Esophagus muscularis mucosa (tissue), 4 donors: ENCODE measurements at places on chromosomes 11 and 22. TPM values are rescaled to one million over a fixed set of nuclear protein-coding genes. Genes with fewer than 3 reads are reported as not detected.

DNA sequence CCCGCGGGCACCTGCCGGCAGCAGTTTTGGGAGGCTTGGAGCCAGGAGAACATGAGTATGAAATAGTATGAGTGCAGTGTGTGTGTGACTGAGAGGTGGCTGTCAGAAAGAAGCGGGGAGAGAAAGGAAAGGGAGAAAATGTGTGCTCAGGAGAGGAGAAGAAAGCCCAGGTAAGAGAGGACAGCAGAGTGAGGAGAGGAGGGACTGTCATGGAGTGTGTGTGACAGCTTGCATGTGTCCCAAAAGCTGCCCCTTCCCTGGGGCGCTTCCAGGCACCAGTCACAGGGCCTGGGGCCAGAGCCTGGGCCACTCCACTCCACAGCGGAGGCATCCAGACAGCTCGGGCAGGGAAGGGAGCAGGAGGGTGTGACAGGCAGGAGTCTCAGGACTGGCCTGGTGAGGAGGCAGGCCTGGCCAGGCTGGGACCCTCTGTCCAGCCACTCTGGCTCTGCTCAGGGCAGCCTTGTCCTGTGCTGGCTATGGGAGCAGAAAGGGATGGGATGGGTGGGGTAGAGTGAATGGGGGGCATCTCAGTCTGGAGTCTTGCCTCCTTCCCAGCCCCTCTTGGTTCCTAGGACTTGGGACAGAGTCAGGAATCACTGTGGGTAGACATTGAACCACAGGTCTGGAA is 949 bp downstream of the MMP11 start:
- no peak for DNase-seq

DNA sequence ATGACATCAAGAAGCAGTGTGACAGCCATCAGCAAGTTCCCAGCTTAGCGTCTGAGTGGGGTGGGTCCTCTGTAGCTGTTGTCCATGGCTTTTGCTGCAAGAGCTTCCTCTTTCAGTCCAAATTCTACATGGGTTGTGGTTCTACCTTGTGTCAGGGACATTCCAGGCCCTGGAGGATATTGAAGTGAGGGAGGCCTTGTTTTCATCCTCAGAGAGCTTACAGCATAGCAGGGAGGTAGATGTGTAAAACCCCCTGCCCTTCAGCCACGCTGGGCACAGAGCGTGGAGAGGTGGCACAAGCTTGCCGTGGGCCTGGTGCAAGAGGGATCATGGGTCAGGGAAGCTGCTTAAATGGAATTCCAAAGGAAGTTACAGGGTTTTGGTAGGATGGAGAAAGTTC is 93.9 kb downstream of the GRIK4 start:
- DNase-seq: no peak

The RAG2 gene
- total RNA-seq: not detected

DNA sequence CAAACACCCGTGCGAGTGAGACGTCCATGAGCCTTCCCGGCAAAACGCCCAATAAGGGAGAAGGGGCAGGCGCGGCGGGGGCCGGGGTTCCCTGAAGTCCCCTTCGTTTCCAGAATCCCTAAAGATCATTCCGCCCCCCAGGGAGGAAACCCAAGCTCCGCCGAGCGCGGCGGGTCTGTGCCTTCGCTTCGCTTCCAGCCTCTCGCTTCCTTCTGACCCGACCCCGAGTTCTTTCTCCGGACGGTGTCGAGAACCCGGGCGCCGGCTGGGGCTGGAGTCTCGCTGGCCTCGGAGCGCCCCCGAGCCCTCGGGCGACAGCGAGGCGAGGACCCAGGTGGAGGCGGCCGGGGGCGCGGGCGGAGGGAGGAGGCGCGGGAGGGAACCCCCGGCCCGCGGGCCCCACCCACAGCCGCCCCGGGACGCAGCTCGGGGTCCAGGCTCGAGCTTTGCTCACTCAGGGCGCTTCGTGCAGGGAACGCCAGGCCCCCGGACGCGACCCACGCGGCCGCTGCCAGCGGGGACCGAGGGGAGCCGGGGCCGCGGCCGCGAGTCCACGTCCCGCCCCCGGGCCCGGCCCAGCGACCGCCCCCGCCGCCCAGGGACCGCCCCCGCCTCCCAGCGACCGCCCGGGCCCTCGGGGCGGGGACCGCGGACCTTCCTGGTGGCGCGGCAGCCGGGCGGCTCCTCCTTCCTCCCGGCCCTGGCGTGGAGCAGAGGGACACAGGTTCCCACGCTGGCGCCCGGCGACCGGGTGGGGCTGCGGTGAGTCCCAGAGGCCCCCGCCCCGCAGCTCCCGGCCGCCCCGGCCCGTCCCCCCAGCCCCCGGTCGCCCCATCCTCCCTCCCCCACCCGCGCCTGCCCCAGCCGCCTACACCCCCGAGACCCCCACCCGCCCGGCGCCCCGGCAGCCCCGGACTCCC is at the start of gene PGGHG:
Gene PGGHG (plus strand): TSS at position 649 of the 920 bp plus-strand sequence. CDS start 691 bp downstream, outside the sequence.
- DNase-seq: no peak

The LIPT2 gene
- total RNA-seq: 6.7 TPM

- DNase-seq: no peak
Measured at GRCh38 chr11:68436985-68437926, 23.3 kb upstream of the PPP6R3 start.

DNA sequence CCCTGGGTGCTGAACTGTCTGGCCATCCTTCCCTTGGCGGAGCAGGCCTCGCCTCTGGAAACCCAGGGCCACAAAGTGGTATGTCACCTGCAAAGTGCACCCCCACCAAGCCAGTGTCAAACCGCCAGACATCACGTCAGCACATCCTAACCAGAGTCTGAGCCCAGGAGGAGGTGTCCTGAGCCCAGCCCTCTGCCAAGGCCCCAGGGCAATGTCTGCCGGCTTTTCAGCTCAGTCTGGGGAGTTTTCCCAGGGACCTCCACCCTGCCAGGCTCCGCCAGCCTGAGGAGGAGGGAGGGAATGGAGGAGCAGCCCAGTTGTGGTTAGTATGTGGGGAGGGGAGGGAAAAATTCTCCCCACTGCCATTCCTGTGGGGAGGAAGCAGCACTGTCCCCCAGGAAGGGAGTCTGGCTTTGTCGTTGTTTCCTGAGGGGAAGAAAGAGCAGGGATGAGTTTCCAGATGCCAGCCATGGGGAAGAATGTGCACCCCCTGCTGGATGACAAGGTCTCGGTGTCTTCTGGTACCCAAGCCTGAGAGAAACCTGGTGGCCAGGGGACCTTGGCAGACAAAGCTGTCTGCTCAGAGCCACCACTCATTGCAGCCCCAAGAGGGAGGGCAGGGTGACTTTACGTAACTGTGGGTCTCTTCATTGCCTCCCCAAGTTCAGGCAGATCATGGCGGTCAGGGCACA is 81.4 kb upstream of the CD82 start:
- no peak for DNase-seq

The ART1 gene
- total RNA-seq: not detected

- DNase-seq: no peak
Measured at GRCh38 chr11:120011836-120012235, 126.1 kb downstream of the TRIM29 start.

The SLC1A2 gene
- total RNA-seq: 0.69 TPM

The DDI1 gene
- not detected for total RNA-seq

- no peak for DNase-seq
Measured at GRCh38 chr11:125931668-125932067, 14.2 kb upstream of the VSIG10L2 start.

The FDXACB1 gene
- total RNA-seq: 0.92 TPM

- DNase-seq: no peak
Measured at GRCh38 chr11:16512198-16512898, 156.0 kb upstream of the SOX6 start.

The OR52I2 gene
- not detected for total RNA-seq

DNA sequence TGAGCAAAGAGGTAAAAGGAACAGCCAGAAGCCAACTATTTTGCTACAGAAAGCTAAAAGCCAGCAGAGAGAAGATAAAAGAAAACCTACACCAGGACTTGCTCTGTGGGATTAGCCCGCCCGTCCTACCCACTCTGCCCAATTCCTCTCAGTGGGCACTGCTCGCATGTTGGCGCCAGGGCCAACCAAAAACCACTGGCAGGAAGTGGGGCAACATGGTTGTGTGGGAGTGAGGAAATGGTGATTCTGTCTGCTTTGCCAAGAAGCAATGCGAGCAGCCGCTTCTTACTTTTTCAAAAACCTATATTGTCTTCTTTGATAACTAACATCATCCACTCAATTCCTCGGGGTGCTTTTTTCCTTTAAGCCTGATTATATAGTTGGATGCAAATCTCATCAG is 14.2 kb upstream of the APOA1 start:
- DNase-seq: no peak

The OR2AG2 gene
- total RNA-seq: not detected

DNA sequence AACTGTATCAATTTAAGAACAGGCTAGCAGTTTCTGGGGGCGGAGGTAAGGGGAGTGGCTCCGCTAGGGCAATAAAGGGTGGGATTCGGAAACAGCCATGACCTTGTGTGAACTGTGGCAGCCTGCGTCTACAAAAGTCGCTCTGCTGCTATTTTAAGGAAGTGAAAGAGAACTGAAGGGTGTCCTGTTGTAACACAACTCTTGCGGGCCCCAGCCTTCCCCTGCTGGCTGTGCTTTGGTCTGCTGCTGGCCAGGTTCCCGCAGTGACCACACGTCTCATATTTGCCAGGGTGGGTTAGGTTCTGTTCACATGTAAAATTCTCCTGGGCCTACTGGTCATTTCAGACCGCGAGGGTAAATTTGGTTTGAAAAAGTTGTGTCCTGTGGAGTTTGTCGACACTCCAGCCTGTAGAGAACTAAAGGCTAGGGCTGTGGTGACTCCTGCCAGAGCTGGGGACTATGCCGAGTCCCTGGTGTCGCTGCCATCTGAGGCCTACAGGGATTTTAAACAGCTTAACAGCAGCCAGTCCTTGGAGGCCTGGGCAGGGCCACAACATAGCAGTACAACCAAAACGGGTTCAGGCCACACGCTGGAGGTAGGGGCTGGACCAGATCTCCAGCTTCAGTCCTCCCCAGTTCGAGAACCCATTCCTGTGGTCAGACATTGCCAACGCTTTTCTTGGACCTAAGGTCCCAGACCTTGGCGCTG is 1.1 kb upstream of the PPFIBP2 start:
- DNase-seq: peak; percentile 97

DNA sequence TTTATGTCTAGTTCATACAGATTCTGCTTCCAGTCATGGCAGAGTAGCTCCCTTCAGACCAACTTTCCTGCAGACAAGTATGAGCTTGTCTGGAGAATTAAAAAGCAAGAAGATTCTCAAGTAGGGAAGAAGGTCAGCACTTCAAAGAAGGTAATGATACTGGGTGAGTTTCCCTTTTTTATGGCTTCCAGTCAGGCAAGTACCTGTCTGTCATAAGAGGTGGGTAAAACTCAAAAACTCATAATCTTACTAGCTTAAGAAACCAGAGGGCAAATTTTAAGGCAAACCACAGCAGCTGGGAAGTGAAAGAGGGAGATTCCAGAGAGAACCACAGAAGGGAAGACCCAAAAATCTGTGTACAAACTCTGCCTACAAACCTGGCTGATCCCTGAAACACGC is 54.2 kb downstream of the DENND5A start:
- DNase-seq: no peak

- DNase-seq: peak; percentile 64
Measured at GRCh38 chr22:32204040-32204855, 625 bp downstream of the RFPL2 start.

GRCh38 chr11:47917599-47918369 is 62.6 kb upstream of the PTPRJ start:
- DNase-seq: peak; percentile 94

DNA sequence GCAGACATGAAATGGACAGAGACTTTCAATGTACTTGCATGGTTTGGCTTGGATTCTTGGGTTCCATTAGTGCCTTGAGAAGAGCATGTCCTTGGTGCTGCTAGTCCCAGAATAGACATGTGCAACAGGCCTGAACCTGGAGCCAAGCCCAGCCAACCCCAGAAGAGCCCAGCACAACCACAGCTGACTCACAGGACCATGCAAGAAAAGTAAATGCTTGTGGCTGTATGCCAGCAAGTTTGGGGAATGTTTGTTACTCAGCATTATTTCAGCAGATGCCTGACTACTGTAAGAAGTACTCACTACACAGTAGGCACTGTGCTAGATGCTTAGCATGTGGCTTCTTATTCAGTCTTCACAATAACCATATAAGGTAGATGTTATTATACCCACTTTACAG is 39.2 kb upstream of the HMGXB4 start:
- DNase-seq: no peak
